ENCODE measurements at places on chromosomes 16 and 17.

GRCh38 chr17:34172390-34172918, 82.6 kb upstream of the CCL2 start:
- DNase-seq = no peak

GRCh38 chr16:3056336-3057180, 8.9 kb upstream of the IL32 start:
- no peak for DNase-seq

GRCh38 chr16:56363781-56364565, 61.4 kb downstream of the AMFR start:
- no peak for DNase-seq

DNA sequence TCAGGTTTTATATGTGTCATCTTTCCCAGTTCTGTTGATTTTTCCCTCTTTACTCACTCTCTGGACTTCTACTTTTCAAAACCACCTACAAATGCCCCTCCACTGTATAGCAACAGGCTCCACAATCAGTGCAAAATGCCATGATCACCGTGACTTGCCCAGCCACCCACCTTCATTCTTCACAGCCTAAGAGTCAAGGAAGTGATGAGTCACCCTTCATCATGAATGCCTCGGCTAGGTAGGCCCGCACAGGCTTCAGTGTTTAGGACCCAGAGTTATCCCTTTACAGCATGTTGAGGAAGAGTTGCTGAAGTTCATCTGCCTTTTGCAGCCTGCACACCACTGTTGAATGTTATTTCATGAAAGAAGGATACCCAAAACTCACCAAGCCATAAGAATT, 158.6 kb downstream of the PMP22 start:
- DNase-seq = no peak

Data from SW 1271 (cell line).